NCI-H1694 treated with DMSO at 0.1 percent for 48 hours (cell line): ENCODE measurements at places on chromosomes 5 and 9.
A peak's percentile ranks its signal among the peaks of the same experiment; 100 is the strongest.

GRCh38 chr9:4520055-4520454 lies 29.8 kb downstream of the SLC1A1 start:
- no peak for DNase-seq

DNA sequence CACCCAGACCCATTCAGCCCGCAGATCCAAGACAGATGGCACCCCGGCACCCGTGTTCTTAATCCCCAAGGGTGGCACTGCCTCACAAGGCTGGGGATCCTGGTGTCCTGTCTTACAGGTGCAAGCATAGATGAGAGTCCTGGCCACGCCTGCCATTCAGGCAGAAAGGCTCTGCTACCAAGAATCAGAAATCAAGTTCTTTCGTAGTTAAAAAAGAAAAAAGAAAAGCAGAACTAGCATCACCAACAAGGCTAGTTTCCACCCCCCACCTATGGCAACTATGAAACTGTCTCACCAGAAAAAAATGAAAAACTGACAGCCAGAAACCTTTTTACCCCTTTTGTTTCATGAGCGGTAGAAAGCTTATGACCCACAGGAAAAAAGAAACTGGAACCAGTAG lies 170.4 kb downstream of the SYK start:
- no peak for DNase-seq

DNA sequence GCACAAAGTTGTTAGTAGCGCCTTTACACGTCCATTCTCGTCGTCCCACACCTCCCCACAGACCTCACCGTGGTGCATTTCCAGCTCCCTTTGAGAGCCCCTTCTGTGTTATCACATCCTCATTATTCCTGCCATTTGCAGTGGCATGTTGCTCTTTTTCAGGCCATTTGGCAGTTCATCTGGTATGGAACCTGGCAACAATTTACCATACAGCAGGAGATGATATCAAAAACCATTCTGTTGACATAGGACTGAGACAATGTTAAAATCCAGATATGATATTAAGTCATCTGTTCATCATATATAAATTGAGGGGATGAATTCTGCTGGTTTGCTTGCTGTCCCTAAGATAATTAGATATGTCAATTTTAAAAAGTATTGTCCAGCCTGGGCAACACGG lies 83.0 kb downstream of the TMEM174 start:
- no peak for DNase-seq

- DNase-seq, result no peak
These were observed 72.0 kb downstream of the CEP120 start for GRCh38 chr5:123351240-123351639.

- peak; percentile 22 for DNase-seq
These were observed 5.7 kb upstream of the GAPVD1 start for GRCh38 chr9:125255781-125256391.

GRCh38 chr5:31860726-31861433 lies 221.9 kb downstream of the PDZD2 start:
- DNase-seq, result no peak

- DNase-seq, result no peak
These were observed 16.9 kb downstream of the ADAM19 start for GRCh38 chr5:157558681-157559080.

- DNase-seq, result no peak
These were observed 571 bp upstream of the MARCHF11 start for GRCh38 chr5:16179936-16180788.

- DNase-seq, result peak; percentile 47
These were observed 127.7 kb downstream of the RGS3 start for GRCh38 chr9:113590991-113591898.
